T-helper 17 cell (primary cell): ENCODE measurements at places on chromosomes 2 and 18. TPM values are rescaled to one million over a fixed set of nuclear protein-coding genes. Genes with fewer than 3 reads are reported as not detected.
A peak's percentile ranks its signal among the peaks of the same experiment; 100 is the strongest.

REG3G gene
- not detected for total RNA-seq

- H3K4me1 ChIP-seq: no peaks in the 10 kb centered on the region
- H3K27me3 ChIP-seq: no peaks in the 10 kb centered on the region
- no peak overlapping the region for H3K27ac ChIP-seq
- DNase-seq: no peak
- no peak overlapping the region for H3K4me3 ChIP-seq
Measured at GRCh38 chr18:27164905-27165304, 20.2 kb downstream of the CHST9 start.

CNDP1 gene
- total RNA-seq: 0.23 TPM

CCDC148 gene
- not detected for total RNA-seq

ANKRD30B gene
- total RNA-seq: not detected

BOK gene
- not detected for total RNA-seq

GRCh38 chr2:127080226-127080937, 26.6 kb downstream of the BIN1 start:
- H3K27ac ChIP-seq: peak overlapping the region; percentile 94
- DNase-seq: no peak
- no peaks in the 10 kb centered on the region for H3K27me3 ChIP-seq
- H3K36me3 ChIP-seq: peaks cover 3% of the 10 kb centered on the region
- peak overlapping the region; percentile 93 for H3K4me3 ChIP-seq
- peaks cover 61% of the 10 kb centered on the region for H3K4me1 ChIP-seq

ATL2 gene
- 60.0 TPM for total RNA-seq

- H3K27ac ChIP-seq: no peak overlapping the region
- H3K27me3 ChIP-seq: peaks cover 23% of the 10 kb centered on the region
- no peak overlapping the region for H3K4me3 ChIP-seq
- H3K36me3 ChIP-seq: peaks cover 2% of the 10 kb centered on the region
- H3K4me1 ChIP-seq: peaks cover 15% of the 10 kb centered on the region
- DNase-seq: no peak
Measured at GRCh38 chr2:190714958-190715357, 66.1 kb downstream of the NAB1 start.

CREB1 gene
- 89.3 TPM for total RNA-seq

- DNase-seq: no peak
- peaks cover 26% of the 10 kb centered on the region for H3K27me3 ChIP-seq
- H3K36me3 ChIP-seq: no peaks in the 10 kb centered on the region
- H3K4me1 ChIP-seq: peaks cover 2% of the 10 kb centered on the region
- no peak overlapping the region for H3K4me3 ChIP-seq
- no peak overlapping the region for H3K27ac ChIP-seq
Measured at GRCh38 chr18:612156-612555, 15.4 kb downstream of the CLUL1 start.
